NCI-H1092 (cell line): ENCODE measurements at places on chromosomes 11 and 22.

DNA sequence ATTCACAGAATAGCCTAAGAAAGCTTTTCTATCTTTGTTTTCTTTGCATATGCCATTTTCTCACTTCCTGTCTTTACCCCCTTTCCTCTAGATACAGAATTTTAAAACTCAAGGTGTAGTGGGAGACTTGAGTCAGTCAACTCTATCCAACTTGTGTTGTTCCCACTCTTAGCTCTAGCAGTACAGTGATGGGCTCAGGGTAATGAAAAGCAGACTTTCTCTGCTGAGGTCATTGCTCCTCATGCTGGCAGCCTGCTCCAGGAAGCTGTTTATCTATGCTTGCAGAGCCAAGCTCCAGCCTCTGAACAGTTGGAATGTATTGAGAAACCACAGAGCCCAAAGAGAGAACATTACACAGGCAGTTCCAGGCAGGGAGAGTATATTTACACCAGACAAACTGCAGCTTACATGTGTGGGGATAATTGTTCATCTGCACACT is 68.1 kb downstream of the CSTPP1 start:
- DNase-seq: peak; percentile 44

GRCh38 chr22:50516068-50516467 is 8.0 kb downstream of the NCAPH2 start:
- DNase-seq: no peak

- DNase-seq: no peak
Measured at GRCh38 chr22:35580351-35581022, 36.6 kb downstream of the MB start.

GRCh38 chr22:47888817-47889216 is 1126.4 kb downstream of the TBC1D22A start:
- DNase-seq: no peak

GRCh38 chr22:22605074-22605404 is 39.4 kb upstream of the GGTLC2 start:
- DNase-seq: no peak

DNA sequence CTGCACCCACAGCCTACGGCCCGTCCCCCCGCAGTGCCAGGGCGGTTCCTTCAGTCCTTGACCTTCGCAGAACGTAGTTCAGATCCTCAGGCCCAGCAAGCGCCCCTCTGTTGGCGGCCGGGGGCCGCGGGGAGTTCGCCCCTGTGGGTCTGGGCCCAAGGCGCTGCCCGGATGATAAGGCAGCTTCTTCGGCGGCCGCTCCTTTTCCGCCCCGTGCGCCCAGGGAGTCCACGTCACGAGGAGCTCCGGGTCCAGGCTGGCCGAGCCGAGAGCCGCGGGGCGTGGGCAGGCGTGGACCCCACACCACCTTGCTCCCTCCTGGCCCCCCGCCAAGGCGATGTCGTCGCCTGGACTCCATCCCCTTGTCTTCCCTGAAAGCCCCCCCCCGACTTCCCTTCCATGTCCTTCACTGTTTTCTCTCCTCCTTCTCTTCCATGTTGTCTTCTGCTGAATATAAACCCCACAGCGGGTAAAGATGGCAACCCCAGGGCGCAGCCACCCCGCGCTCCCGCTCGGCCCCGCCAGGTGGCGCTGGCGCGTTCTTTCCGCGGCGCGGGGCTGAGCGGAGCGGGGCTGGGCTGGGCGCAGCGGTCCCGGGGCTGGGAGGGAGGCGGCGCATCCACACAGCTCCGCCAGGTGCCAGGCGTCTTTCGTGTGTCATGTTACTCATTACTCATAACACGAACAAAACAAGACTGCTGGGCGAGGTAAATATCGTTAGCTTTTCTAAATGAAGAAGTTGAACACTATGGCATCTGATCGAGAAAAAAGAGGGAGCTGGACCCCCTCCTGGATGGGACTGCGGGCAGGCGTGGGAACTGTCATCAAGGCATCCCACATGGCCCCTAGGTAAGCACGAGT is 321.0 kb downstream of the NTM start:
- peak; percentile 28 for DNase-seq

DNA sequence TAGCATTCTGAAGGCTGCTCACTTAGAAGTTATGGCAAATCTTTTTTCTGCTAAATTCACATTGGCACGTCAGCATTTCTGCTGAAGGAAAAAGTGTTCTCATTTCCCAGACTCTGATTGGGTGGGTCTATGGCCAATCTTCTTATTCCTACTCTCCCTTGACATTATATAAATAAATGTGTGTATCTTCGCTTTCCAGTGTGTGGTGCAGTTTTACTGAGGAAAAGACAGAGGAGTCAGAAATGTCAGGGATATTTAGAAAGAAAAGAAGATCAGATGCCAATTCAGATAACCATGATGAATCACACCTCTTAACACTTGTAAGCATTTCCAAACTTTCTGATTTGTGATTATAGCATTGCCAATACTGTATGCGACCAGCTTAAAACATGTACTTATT is 3.2 kb upstream of the BDNF start:
- DNase-seq: no peak

- peak; percentile 47 for DNase-seq
Measured at GRCh38 chr11:45900916-45901617, 6.0 kb downstream of the FREY1 start.

DNA sequence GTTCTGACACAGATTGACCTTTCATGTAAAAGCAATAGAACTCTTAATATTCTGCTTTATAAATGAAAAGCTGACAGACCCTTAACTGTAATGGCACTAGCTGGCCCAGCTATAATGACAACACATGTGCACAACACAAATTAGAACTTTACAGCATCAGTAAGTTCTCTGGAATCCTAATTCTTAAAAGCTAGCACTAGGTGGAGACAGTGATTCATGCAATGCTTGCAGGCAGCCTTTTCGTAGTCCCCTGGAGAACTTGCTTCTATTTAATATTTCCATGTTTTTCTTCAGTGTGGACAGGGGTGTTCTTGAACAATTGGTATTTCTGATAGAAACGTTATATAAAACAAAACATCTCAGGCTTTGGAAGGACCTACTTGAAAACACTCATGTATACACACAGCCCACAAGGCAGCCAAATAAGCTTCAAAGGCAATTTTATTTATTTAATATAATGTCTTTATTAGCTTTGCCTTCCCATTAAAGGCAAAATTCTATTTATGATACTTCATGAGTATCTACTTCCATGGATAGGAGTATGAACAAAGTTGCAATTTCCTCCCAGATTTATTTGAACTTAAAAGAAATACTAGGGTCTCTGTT is 374.3 kb upstream of the MPPED2 start:
- DNase-seq: peak; percentile 17

DNA sequence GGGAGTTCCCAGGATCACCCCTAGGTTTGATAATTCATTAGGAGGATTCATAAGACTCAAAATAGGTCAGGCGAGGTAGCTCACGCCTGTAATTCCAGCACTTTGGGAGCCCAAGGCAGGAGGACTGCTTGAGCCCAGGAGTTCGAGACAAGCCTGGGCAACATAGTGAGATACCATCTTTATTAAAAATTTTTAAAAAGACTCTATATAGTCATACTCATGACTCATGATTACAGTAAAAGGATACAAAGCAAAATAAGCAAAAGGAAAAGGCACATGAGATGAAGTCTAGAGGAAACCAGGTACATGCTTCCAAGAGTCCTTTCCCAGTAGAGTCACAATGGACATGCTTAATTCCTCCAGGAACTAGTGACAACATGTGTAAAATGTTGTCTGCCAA is 13.9 kb upstream of the PTS start:
- DNase-seq: no peak

- no peak for DNase-seq
Measured at GRCh38 chr11:126497581-126498122, 142.2 kb downstream of the ST3GAL4 start.

DNA sequence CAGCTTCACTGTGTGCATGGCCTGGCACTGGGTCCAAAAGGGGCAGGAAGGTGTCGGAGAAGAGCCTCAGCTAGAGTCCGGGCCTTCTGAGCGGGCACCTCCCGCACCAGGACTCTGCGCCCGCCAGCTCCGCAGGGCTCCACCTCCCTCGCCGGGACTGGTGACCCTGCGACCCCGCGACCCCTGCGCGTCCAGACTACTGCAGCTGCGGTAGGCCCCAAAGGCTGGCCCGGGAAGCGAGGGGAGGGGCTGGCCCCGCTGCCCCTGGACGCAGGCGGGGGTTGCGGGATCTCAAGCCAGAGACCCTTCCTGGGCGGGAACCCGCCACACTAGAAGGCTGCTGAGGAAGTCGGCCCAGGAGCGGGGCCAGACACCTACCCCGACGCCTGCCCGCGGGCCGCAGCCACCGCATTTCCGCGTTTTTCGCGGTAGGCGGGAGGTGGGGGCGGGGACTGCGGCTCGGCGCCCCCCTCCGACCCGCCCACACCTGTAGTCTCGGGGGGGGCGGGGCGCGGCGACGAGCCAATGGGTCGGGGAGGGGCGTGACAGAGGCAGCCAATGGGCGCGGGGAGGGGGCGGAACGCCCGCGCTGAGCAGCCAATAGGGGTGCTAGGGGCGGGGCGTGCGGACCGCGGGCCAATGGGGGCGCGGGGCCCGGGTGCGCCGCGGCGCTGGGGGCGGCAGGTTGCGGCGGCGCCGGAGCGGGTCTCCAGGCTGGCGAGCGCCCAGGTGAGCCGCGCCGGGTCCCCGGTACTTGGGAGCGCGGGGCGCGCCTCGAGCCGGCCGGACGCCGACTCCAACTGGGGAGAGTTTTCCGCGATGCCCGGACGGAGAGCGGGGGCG is at the start of the genes LMNTD2 and RASSF7:
LMNTD2 (minus strand) TSS at position 434 of the 843 bp plus-strand sequence; CDS start at position 412, 22 bp downstream.
RASSF7 (plus strand) TSS at position 666 of the 843 bp plus-strand sequence. CDS start 799 bp downstream, outside the sequence.
- peak; percentile 79 for DNase-seq

- DNase-seq: no peak
Measured at GRCh38 chr11:21321530-21321929, 652.1 kb downstream of the NELL1 start.

DNA sequence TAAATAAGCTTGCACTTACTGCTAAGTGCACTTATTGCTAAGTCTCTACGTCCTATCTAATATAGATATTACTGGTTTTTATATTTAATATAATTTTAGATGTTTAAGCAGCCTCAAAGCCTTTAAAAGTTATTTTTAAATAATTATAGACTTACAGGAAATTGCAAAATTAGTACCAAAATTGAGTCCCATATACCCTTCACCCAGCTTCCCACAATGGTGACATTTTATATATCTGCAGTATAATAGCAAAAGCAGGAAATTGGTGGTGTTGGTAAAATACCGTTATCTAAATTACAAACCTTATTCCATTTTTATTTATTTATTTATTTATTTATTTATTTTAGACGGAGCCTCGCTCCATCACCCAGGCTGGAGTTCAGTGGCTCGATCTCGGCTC is 1.9 kb upstream of the AP1B1 start:
- DNase-seq: no peak

- DNase-seq: no peak
Measured at GRCh38 chr11:61488651-61489291, 19.8 kb upstream of the LRRC10B start.

- DNase-seq: no peak
Measured at GRCh38 chr11:59630493-59630892, 14.9 kb upstream of the OSBP start.

DNA sequence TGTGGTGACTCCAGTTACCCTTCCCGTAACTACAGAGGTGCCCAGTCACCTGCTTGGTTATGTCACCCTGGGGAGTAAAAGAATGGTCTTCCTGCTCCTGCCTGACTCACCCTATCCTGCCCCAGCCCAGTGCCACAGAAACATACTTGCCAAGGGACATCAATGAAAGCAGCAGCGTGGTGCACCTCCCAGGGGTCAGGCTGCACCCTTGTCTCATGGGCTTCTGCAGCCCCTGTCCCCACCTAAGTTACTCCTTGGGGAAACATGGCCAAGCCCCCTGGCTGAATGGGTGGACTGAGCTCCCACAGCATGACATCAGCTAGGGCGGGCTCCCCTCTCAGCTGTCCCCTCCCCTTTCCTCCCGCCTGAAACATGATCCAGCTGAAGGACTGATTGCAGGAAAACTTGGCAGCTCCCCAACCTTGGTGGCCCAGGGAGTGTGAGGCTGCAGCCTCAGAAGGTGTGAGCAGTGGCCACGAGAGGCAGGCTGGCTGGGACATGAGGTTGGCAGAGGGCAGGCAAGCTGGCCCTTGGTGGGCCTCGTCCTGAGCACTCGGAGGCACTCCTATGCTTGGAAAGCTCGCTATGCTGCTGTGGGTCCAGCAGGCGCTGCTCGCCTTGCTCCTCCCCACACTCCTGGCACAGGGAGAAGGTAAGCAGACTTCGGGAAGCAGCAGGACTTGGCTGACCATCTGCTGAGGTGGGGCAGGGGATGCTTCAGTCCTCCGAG is at the start of gene HTR3A:
HTR3A (plus strand) TSS at position 368 of the 730 bp plus-strand sequence; CDS start at position 586, 218 bp downstream.
- peak; percentile 85 for DNase-seq

GRCh38 chr22:50260801-50261614 is 475 bp downstream of the MAPK12 start:
- no peak for DNase-seq

GRCh38 chr11:129248618-129249017 is 56.5 kb upstream of the ARHGAP32 start:
- no peak for DNase-seq

- DNase-seq: peak; percentile 76
Measured at GRCh38 chr11:11036848-11037732, 179.2 kb upstream of the ZBED5 start.

DNA sequence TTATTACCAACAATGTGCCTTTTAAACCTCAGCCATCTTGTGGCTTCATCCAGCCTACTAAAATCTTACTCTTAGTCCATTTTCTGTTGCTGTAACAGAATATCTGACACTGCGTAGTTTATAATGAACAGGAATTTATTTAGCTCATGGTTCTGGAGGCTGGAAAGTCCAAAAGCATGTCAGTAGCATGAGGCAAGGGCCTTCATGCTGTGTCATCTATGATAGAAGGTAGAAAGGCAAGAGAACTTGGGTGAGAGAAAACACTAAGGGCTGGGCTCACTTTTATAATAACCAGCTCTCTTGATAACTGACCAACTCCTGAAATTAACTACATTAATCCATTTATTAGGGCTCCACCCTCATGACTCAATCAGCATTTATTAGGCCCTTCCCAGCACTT is 13.5 kb downstream of the BTBD10 start:
- DNase-seq: no peak

DNA sequence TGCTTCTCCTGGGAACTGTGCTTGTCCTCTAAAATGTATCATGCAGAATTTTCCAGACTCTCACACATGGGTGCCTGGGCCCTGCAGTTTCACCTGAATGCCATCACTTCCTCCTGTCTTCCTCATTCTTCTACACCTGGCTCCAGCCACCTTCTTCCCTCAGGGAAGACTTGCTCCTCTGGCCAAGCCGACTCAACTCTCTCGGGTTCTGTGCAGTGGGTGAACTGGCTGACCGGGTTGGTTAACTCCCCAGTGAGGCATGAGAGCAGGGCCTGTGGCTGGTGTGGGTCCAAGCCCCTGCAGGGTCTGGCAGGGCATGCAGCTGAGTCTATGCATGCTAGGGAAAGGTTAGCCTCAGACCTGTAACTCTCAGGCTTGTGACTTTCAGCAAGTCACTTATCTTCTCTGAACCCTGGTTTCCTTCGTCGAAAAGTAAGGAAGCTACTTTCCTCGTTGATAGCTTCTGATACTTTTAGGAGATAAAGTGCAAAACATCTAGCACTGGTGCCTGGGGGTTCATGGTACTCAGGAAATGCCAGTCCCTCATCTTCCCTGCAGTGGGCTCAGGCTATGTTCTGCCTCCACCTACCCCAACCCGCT is 11.9 kb downstream of the CD82 start:
- no peak for DNase-seq

GRCh38 chr11:117950301-117950700 is 21.1 kb upstream of the TMPRSS13 start:
- DNase-seq: no peak

GRCh38 chr22:45421349-45422055 is 8.0 kb downstream of the RIBC2 start:
- DNase-seq: no peak

- DNase-seq: no peak
Measured at GRCh38 chr11:106999196-106999595, 19.1 kb downstream of the GUCY1A2 start.

- no peak for DNase-seq
Measured at GRCh38 chr22:44020981-44021380, 3.1 kb upstream of the PARVB start.
